Stimulated activated CD4-positive, alpha-beta T cell treated with anti-CD3 and anti-CD28 coated beads, Interleukin-4, amount 100 ng/mL, for 4 hours (primary cell): ENCODE measurements at places on chromosomes 2 and 18.

DNA sequence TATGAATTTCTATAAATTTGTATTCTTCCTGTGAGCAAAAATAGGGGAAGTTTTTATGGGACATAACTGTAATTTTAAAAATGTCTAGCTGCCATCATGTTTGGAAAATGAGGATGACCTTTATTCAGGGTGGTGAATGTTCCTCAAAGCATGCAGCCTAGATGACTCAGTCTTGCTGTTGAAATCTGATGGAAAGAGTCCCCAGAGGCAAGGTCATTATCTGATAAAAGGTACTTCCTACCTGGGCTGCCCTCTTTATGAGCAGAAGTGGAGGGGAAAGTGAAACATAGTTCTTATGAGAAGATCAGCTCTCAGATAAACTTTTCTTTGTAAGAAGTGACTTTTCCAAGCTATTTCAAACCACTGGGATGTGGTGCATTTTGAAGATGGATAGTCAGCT lies 1144.7 kb upstream of the PIK3C3 start:
- DNase-seq: no peak

- DNase-seq: no peak
Observed at GRCh38 chr2:119223521-119224390, at the start of gene STEAP3. STEAP3 (plus strand) TSS chr2:119223834; CDS start chr2:119231013, 7,179 bp downstream.

- no peak for DNase-seq
Observed at GRCh38 chr2:174337337-174338146, 2.8 kb downstream of the SP9 start.

DNA sequence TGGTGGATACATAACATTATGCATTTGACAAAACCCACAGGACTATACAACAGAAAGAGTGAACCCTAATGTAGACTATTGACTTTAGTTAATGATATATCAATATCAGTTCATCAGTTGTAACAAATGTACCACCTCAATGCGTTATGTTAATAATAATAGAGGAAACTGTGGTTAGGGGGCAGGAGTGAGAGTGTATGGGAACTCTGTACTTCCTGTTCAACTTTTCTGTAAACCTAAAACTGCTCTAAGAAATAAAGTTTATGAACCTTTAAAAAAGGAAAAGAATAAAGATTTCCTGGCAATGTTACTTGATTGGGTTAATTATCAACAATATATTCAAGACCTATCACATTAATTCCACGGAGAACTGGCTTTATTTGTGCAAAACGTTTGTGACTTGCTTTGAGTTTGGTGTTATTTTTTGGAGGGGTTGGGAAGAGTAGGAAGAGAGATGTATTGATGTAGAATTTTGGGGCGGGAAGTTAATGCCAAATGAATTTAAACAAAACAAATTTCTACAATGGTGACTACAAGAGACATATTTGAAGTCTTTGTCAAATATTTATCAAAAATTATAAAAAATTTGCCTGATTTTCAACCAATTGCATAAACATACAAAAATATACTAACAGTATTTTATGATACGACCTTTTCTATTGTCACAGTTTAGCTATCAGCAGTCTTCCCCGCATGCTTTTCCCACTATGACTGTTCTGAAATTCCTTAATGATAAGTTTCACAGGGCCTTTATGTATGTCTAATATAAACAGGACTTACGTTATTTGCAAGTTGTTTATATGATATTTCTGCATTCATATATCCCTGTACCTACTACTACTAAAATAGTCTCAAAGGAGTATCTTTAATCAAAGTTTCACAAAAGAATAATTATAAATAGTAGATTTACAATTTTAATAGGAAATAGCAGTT lies 2.1 kb upstream of the RTN4 start:
- DNase-seq: no peak

DNA sequence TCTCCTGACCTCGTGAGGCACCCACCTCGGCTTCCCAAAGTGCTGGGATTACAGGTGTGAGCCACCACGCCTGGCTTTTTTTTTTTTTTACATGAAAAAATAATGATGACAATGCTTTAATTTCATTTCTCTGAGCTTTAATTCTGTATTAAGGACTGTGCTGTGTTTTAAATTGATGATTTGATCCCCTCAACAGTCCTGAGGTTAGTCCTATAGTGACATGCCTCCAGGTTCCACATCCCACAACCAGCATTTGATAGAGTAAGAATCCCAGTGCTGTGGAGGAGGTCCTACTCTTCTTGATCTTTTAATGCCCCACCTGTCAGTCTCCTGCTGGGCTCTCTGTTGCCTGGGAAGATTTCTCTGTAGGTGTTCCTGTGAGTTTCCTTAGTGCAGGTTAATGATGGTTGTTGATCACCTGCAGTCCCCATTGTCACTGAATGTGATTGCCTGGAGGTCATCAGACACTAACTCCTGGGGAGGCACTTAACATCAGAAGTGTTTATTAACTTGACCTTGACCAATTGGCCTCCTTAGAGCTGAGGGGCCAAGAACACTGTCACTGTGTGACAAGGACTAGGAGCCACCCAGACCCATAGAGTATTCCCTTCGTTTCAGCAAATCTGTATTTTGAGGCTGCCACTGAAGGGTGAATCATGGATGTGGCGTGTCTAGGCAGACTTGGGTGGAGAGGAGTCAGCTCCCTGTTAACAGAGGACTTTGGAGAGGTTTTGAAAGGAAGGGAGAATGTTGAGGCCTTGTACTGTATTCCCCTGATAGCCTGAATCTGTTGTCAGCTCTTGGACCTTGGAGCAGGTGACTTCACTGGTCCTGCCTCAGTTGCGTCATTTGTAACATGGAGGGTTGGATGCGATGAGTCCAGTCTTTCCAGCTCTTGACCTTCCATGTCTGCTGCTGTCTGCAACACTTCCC lies 11.5 kb downstream of the ASAP2 start:
- DNase-seq: no peak

- DNase-seq: peak; percentile 84
Observed at GRCh38 chr2:191150600-191151330, at the start of gene STAT4. STAT4 (minus strand) TSS chr2:191150994; CDS start chr2:191148203, 2,791 bp downstream.

- no peak for DNase-seq
Observed at GRCh38 chr2:196515051-196515450, 124.5 kb upstream of the CCDC150 start.
